Esophagus muscularis mucosa (tissue), 4 donors: ENCODE measurements at places on chromosomes 3 and 15. TPM values are rescaled to one million over a fixed set of nuclear protein-coding genes. Genes with fewer than 3 reads are reported as not detected.

GRCh38 chr15:63381301-63382204 is at the start of gene CA12:
Gene CA12 (minus strand): TSS chr15:63381846. CDS start chr15:63381720, 126 bp downstream.
- no peak for DNase-seq

DNA sequence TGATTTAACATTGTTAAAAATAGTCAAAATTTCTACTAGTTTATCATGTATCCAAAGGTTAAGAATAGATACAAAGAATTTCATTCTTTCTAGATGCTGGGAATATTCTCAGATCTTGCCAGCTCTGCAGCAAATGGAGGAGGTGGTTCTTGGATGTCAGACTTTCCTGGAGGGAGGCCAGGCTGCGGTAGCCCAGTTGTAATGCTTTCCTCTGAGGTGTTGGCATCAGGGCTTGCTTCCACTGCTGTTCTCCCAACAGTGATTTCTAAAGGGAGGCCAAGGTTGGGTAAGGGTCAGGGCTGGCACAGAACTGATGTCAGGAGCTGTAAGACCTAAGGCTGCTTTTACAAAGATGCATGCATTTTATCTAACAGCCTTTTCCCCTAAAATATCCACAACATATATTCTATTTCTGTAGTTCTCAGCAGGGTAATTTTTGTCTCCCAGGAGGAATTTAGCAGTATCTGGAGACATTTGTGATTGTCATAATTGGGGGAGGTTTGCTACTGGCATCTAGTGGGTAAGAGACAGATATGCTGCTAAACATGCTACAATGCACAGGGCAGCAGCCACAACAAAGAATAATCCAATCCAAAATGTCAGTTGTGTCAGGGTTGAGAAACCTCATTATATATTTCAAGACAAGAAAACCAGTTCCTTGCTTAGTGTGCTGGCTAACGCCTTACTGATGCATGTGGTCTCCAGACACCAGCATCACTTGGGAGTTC is 42.0 kb upstream of the SPTSSB start:
- no peak for DNase-seq

- DNase-seq: no peak
These were observed 536 bp downstream of the SNAPC5 start for GRCh38 chr15:66496951-66497501.

GRCh38 chr3:9780458-9780812 is 10.7 kb upstream of the CAMK1 start:
- no peak for DNase-seq

DNA sequence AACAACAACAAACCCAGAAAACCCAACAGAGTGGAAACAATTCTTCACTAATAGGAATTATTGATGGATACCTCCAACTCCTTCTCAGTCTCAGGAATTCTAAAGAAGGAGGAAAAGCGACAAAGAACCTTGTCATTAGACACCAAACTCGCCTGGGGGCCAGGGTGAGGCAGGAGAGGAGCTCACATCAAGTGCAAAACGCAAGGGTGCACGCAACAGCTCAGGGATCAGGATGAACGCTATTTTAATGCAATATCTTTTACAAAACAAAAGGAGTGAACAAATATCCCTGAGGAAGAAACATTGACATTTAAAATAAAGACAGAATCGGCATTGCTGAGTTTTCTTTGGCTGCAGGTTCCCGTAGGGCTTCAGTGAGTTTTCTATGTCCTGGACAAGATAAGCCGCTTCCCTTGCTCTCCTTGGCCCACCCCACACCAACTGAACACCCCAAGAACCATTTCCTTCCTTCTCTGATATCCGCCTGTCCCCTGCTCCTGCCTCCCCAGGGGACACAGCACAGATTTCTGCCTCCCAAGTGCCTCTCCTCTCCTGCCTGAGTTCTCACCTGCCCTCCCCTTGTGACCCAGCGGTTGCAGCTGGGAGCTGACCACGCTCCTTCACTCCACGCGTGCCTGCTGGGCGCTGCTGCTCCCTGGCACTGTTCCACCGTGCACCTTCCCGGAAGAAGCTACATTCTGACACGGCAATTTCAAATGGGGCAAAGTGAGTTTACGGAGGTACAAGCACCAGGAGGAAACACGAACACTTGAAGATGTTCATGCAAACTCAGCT is 63.0 kb downstream of the ATP10A start:
- DNase-seq: peak; percentile 81

- DNase-seq: no peak
These were observed 987.9 kb downstream of the NTRK3 start for GRCh38 chr15:87268675-87269074.

Gene DNAJA4
- 14.1 TPM for total RNA-seq

Gene KBTBD13
- not detected for total RNA-seq

Gene TMC3
- 0.52 TPM for total RNA-seq

Gene TICRR
- total RNA-seq: not detected
